GM12892 (cell line): ENCODE measurements at places on chromosomes 7 and 10.

GRCh38 chr7:37359662-37360444 is 88.8 kb downstream of the ELMO1 start:
- DNase-seq, result no peak

- DNase-seq, result no peak
Observed at GRCh38 chr10:97831259-97831658, 18.4 kb upstream of the GOLGA7B start.

DNA sequence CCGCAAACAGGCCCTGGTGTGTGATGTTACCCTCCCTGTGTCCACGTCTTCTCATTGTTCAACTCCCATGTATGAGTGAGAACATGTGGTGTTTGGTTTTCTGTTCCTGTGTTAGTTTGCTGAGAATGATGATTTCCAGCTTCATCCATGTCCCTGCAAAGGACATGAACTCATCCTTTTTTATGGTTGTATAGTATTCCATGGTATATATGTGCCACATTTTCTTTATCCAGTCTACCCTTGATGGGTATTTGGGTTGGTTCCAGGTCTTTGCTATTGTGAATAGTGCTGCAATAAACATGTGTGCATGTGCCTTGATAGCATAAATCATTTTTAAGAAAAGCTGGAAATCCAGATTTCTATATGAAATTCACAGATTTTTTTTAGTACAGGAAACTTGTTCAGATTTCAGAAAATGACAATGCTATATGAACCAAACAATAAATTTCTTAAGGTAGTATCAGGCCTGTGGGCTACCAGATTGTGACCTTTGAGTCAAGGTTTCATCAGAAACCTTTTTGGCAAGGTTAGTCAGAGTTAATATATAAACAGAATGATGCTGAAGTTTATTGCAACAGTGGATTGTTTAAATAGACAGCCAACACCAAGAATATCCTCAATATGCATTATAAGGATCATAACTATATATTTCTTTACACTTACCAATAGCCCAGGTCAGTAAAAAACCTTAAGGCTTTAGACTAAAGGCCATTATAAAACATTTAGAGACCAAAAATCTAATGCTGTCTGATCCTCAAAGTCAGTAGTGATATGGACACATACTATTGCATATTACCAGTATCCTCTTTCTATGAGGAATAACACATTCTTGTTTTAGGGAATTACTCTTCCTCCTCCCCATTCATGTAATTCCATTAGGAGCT is 68.7 kb upstream of the PAPSS2 start:
- no peak for DNase-seq

- DNase-seq, result no peak
Observed at GRCh38 chr7:24891311-24891735, 88.7 kb downstream of the OSBPL3 start.
